ENCODE measurements at places on chromosomes 7 and 10.
A peak's percentile ranks its signal among the peaks of the same experiment; 100 is the strongest.

DNA sequence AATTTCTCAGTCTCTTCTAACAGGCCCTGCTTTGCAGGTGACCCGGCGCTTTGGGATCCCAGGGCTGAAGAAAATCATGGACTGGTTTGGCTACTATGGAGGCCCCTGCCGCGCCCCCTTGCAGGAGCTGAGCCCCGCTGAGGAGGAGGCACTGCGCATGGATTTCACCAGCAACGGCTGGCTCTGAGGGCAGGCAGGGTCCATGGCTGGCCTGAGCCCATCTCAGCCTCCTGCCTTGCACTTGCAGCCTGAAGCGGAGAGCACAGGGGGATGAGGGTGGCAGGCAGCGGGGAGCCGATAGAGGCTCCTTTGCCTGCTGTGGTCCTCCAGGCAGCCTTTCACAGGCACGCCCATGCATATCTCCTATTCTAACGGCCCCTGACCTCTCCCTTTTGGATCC lies 21.8 kb downstream of the MORN4 start:
- DNase-seq, result no peak

DNA sequence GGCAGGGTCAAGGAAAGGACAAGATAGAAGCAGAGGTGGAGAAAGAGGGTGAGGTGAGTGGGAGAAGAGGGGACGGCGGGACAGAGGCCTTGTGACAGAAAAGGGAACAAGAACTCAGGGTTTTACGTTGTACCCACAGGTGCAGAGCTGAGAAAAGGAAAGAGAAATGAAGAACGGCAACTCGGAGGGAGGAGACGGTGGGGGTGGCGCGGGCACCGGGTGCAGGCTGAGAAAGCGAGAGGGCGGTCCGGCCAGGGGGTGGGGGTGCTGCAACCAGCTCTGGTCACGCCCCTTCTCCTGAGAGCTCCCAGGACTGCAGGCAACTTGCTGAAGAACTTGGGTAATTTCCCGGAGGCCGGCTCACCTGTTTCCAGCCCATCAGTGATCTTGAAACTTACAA lies 65.3 kb downstream of the CARD11 start:
- peak; percentile 34 for DNase-seq

- no peak for DNase-seq
Observed at GRCh38 chr10:17790651-17791050, 18.5 kb upstream of the MRC1 start.

DNA sequence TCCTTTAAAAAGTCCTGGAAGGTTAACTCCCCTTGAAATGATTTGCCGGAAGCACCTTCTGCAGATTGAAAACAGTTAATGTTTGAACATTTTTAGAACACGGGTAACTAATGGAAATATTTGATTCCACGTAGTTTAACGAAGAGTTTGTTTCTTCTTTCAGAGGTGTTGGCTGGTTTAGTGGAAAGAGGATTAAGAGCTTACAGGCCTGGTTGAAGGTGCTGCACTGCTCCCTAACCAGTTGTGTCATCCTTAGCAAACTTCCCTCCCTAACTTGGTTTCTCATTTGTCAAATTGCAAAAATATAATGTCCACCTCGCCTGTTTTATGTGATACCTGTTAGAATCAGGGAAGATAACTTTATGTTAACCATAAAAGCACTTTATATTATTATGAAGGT lies 243.0 kb upstream of the FZD8 start:
- no peak for DNase-seq

GRCh38 chr10:96367470-96367869 lies 8.7 kb upstream of the OPALIN start:
- no peak for DNase-seq

DNA sequence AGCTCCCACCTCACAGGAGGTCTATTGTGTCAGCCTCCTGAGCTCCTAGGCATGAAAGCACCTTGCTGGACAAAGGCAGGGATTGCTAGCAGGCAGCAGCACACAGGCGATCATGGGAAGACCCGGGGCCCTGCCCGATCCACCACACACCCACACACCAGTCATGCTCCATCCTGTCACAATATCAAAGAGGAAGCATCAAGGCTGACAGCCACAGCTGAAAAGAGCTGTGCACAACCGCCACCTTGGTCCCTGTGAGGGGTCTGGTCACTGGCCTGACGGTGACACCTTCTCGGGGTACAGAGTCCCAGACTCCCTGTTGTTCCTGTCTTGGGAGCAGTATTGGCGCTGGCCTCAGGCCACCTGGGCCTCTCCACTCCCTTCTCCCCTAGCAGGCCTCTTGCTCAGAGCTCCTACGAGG lies 89.7 kb upstream of the RET start:
- DNase-seq, result no peak

- DNase-seq, result no peak
Observed at GRCh38 chr10:2111965-2112364, 374.6 kb upstream of the ADARB2 start.

DNA sequence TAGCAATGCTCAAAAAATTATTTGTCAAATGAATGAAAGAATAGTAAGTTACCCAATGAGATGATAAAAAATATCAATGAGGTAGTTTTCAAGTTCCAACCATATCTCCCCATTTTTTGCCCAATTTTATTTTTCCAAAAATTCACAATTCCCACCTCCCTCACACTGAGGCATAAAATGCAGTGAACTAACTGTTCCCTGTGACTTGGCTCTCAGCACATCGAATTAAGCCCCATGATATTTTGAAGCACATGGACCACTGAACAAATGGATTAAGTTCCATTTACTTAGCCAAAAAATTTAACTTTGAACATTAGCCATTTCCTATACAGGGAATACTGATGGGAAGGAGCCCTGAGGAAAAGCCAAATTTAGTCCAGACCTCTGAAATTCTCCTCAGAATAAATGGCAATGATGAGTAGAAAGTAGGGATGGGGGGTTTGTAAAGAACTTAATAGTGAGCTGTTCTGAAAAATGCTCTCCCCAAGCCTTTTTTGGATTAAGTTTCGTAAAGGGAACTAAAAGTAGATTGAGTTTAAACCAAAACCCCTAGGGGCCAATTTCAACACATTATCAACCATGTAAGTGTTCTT lies 166.3 kb upstream of the GRM3 start:
- no peak for DNase-seq

DNA sequence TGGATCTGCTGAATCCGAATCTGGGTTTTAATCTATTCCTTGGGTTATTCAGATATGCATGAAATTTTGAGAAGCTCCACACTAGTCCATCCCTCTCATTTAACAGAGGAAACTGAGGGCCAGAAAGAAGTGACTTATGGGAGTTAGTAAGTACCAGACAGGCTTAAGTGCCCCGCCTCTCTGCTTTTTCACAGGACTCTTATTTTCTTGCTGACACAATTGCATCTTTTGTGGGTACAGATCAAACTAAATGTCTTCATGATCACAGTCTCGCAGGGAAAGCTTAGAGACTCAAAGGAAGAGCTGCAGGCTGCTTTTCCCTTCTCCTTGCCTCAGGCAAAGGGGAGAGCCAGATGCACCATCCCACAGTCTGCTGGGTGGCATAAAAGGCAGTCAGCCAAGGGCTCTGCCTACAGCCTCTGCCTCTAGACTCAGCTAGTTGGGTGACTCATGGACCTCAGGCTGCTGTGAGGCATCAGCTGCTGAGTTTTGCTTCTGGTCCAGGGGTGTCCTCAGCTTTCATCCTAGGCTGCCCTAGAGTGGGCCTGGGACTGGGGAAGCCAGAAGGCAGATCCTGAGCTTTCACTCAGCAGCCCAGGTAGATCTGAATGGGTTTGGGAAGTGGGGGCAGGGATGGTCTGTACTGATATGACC lies 11.6 kb downstream of the GOLGA7B start:
- no peak for DNase-seq

GRCh38 chr10:99057936-99058690 lies 177.5 kb downstream of the HPSE2 start:
- DNase-seq, result no peak

GRCh38 chr10:91909117-91909677 lies at the start of gene FGFBP3:
TSS of gene FGFBP3 (minus strand) at chr10:91909486. CDS start at chr10:91908969, 517 bp downstream.
- DNase-seq, result no peak

GRCh38 chr10:46301056-46301645 lies 14.4 kb downstream of the ANTXRL start:
- no peak for DNase-seq

DNA sequence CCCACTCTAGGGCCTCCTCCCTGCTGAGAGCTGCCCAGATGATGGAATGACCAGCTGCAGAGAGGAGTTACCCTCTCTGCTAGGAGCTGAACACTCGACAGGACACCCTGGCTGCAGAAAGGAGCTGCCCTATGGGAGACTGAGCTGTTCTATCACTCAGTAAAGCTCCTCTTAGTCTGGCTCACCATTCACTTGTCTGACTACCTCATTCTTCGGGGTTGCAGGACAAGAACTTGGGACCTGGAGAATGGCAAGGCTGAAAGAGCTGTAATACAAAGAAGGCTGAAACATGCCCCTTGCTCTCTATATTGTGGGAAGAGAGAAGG lies 30.5 kb downstream of the CRTAC1 start:
- no peak for DNase-seq

GRCh38 chr7:128014811-128015210 lies 16.4 kb downstream of the LRRC4 start:
- DNase-seq, result no peak

- no peak for DNase-seq
Observed at GRCh38 chr10:130806426-130806825, 505.1 kb downstream of the TCERG1L start.

DNA sequence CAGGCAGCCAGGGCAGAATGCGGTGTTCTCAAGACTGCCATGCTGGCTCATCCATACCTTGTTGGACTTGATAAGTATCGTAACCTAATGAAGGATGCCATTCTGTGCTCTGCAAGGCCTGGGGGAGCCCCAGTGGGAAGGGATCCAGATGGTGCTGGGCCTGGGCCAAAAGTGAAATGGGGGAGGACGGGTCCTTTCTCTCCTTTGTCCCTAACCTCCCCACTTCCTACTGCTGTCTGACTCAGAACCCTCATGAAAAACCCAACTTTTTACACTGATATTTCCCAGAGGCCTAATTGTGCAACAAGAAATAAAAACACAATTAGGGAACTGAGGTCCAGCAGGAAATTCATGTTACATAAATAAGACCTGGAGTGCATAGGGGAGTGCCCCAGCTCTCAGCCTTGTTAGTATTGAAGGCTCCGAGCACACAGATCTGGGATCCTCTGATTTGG lies 193.7 kb upstream of the SVIL start:
- no peak for DNase-seq

- no peak for DNase-seq
Observed at GRCh38 chr10:86357041-86357440, 9.6 kb downstream of the GRID1 start.

DNA sequence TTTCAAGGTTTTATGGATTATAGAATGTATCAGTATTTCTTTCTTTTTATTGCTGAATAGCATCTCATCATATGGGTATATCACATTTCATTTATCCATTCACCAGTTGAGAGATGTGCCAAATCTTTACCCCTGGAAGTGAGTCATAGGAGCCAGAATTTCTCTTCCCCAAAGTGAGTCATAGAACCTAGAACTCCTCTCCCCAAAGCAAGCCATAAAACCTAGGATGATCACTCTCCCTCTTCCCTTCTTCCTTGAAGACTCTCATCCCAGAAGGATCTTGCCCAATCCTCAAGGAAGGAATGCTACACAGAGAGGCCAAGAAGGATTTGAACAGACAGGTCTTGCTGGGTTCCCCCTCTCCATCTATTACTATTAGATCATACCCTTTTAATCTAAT lies 199.9 kb downstream of the EVX1 start:
- DNase-seq, result no peak

GRCh38 chr7:157877298-157878090 lies 540.7 kb downstream of the DNAJB6 start:
- DNase-seq, result no peak

DNA sequence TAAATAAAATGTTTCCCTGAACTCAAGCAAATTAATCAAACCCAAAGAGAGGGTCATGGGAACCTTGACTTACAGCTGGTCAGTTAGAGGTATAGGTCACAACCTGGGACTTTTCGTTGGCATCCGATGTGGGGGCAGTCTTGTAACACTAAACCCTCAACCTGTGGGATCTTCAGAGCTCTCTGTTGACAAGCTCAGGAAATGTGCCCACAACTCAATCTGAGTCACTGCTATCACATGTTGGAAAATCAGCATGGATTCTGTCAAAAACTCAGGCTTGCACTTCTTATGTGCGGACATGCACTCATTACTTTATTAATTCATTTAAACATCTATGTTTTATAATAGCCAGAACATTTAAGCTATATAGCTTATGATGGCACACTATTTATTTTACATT lies 424.6 kb upstream of the SORCS1 start:
- no peak for DNase-seq

DNA sequence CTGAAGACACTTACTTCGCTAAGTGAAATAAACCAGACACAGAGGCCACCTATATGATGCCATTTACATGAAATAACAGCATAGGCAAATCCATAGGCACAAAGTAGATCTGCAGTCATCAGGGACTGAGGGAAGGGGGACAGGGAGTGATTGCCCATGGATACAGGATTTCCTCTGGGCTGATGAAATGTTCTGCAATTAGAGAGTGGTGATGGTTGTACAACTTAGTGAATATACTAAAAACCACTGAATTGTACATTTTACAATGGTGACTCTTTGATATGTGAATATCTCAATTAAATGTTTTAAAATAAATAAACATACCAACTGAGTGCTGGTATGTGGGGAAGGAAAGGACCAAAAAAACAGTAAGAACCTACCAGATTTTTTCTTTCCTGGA lies 20.4 kb downstream of the PPA1 start:
- DNase-seq, result no peak

DNA sequence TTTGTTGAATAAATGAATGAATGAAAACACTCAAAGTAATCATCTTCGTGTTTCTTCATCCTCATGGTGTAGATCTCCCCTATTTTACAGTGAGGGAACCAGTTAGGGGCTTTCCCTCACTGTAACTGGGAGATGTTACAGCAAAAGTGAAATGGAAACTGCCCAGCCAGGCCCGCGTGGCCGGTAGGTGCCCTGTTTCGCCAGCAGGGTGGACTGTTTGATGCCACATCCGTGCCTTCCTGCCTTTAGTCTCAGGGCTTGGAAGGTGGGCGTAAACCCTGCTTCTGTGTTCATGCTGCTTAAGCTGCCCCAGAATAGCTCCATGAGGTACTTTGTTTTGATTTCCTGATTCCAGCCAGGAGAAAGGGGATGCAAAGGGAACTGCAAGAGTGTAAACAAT lies 268.8 kb downstream of the PLXNA4 start:
- no peak for DNase-seq

DNA sequence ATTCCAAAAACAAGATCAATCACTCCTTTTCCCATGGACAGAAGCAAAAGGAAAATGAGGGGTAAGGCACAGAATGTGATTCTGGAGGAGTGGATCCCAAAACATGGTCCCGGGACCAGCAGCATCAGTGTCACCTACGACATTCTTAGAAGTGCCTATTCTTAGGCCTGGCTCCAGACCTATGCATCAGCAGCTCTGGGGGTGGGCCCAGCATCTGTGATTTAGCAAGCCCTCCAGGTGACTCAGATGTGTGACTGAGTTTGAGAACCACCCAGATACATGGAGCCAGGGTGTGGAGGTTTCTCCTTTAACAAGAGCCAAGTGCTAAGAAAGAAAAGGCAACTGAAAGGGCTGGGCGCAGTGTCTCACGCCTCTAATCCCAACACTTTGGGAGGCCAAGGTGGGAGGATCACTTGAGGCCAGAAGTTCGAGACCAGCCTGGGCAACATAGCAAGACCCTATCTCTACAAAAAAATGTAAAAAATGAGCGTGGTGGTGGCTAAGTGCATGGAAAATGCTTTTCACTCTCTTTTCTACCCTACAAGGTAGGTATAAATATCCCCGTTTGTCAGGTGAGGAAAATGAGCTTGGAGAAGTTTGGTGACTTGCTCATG lies 17.1 kb upstream of the ARPC1A start:
- DNase-seq, result no peak

GRCh38 chr10:16779384-16779915 lies 37.8 kb downstream of the RSU1 start:
- no peak for DNase-seq

GRCh38 chr10:131963811-131964210 lies 17.9 kb downstream of the BNIP3 start:
- DNase-seq, result no peak

- DNase-seq, result no peak
Observed at GRCh38 chr10:77185696-77186095, 451.9 kb downstream of the KCNMA1 start.
